ENCODE measurements at places on chromosomes 13 and 19.
A peak's percentile ranks its signal among the peaks of the same experiment; 100 is the strongest.

DNA sequence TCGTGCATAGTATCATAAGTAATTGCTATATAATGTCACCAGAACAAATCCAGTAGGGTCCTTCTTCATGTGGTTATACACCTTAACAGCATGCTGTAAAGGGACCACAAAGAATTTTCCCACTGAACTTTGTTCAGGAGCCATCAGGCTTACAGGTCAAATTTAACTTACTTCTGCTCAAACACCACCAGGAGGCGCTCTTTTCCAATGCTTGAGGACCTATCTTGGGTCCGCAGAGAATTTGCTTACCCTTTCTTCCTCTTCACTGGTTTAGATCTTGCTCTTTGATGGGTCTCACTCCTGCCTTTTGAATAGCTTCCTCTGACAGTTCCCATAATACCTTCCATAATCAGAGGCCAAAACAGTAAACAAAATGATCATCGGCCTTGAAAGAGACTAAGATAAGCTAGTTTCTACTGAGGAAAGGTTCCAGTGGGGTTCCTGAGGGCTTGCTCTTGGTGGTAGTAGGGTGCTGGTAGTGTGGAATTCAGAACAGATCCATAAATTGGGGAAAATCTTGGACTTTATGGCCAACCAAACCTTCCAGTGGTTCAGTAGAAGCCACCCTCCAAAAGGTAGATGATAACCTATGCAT, 37.4 kb downstream of the SCGB2B2 start:
- no peak for DNase-seq

DNA sequence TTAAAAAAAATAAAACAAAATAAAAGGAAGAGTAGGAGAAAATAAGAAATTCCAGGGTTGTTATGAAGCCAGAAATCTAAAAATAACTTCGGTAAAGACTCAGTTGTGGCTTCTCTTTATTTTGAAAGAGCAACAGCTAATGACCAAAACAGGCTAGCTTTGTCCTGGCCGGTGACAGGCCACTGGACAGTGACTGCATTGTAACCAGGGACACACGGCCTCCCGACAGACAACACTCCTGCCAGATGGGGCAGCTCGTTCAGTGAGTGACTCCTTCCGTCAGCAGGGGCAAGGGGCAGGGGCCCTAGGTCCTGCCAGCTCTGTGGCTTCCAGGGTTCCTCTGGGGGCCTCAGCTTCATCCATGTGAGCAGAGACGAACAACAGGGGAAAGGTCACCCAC, 173.4 kb downstream of the KATNAL1 start:
- no peak for DNase-seq

DNA sequence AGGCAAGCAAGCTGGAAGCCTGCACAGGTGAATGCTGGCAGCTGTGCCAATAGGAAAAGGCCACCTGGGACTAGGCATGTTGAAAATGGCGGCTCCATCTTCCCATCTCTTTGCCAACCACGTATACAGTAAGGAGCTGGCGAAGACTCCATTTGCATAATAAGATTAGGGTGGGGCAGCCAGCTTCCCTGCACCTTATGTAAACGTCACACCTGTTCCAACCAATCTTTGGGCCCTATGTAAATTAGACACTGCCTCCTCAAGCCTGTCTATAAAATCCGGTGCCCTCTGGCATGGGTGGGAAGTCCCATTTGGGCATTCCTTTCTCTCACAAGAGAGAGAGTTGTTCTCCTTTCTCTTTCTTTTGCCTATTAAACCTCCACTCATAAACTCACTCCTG, 16.8 kb downstream of the ADGRE2 start:
- DNase-seq = no peak

DNA sequence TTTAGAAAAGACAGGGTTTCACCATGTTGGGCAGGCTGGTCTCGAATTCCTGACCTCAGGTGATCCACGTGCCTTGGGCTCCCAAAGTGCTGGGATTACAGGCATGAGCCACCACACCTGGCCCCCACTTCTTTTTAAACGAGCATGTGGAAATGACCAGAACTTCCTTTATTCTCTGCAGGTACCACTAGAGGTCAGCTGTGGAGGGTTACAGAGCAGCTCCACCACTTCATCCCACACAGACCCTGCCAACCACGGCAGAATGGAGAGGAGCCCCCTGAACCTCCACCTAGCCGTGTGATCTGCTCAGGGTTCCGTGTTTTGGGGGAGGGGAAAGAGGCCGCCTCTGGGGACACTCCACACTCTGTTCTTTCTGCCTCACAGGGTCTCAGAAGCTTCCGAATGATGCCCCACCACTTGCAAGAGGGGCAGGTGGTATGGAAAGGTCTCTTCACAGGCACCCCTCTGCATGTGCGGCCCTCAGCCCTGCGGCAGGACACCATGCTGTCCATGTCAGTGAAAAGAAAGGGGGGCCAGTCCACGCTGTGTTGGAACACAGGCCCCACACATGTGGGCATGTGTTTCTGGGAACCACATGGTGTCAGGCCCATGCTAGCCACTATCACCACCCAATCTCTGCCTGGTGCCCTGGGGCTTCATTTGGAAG, 465.0 kb downstream of the TSHZ3 start:
- no peak for DNase-seq

GRCh38 chr13:40206241-40207000, 460.0 kb downstream of the FOXO1 start:
- DNase-seq = peak; percentile 20

DNA sequence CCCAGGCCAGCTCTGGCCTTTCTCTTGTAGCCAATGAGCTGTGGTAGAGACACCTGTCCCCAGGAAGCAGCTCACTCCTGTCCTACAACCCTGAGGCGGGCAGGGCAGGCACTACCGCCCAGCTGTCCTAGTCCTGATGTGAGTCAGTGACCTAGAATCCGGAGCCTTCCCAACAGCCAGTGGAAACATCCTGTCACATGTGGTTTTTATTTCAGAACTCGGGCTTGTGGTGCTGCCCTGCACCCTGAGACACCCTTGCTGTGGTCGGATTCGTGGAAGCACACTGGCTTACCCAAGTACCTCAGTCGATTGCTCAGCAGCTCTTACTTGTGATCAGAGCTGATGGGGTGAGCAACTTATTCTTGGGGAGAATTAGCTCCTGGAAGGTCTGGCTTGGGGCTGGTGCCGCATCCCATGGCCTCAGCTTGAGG, 83.6 kb upstream of the ARHGEF7 start:
- DNase-seq = no peak

DNA sequence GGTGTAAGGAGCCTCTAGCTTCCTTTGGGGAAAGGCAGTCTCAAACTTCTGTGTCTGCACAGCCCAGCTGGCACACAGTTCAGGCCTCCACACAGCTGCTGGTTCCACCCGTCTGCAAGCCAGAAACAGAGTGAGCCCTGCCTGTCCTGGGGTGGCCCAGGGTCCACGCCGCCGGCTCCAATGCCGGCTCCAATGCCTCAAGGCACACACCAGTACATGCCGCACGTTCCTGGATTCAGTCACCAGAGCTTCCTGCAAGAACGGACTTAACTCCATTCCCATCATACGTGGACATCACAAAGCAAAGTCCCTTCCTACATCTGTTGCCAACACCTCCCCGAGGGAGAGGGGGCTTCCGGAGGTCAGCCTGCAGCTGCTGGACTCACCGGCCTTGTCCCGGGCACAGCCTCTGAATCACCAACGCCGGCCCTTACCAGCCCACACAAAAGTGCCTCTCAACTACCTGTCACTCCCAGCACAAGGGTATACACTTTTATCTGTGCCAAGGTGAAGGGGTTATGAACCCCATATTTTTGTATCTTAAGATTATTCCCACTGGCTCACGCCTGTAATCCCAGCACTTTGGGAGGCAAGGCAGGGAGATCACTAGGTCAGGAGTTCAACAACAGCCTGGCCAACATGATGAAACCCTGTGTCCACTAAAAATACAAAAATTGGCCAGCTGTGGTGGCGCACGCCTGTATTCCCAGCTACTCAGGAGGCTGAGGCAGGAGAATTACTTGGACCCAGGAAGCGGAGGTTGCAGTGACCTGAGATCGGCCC, 8.5 kb downstream of the SH3GL1 start:
- DNase-seq = no peak

DNA sequence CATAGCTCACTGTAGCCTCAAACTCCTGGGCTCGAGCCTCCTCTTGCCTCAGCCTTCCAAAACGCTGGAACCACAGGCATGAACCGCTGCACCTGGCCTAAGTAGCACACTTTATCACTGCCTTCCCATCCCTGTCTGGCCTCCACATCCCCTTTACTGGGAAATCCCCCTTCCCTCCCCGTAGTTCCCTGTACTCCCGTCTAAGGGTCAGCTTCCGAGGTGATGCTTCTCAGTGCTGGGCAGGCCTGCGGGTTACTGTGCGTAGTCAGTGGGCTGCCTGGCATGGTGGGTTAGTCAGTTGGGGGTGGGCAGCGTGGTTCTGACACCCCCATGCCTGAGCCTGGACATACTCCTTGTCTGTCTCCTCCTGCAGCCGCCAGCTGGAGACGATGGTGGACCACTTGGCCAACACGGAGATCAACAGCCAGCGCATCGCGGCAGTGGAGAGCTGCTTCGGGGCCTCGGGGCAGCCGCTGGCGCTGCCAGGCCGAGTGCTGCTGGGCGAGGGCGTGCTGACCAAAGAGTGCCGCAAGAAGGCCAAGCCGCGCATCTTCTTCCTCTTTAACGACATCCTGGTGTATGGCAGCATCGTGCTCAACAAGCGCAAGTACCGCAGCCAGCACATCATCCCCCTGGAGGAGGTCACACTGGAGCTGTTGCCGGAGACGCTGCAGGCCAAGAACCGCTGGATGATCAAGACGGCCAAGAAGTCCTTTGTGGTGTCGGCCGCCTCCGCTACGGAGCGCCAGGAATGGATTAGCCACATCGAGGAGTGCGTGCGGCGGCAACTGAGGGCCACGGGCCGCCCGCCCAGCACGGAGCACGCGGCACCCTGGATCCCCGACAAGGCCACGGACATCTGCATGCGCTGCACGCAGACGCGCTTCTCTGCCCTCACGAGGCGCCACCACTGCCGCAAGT, 8.4 kb downstream of the PLEKHF1 start:
- DNase-seq = no peak

GRCh38 chr13:97257228-97257755, 35.2 kb downstream of the MBNL2 start:
- DNase-seq = no peak

DNA sequence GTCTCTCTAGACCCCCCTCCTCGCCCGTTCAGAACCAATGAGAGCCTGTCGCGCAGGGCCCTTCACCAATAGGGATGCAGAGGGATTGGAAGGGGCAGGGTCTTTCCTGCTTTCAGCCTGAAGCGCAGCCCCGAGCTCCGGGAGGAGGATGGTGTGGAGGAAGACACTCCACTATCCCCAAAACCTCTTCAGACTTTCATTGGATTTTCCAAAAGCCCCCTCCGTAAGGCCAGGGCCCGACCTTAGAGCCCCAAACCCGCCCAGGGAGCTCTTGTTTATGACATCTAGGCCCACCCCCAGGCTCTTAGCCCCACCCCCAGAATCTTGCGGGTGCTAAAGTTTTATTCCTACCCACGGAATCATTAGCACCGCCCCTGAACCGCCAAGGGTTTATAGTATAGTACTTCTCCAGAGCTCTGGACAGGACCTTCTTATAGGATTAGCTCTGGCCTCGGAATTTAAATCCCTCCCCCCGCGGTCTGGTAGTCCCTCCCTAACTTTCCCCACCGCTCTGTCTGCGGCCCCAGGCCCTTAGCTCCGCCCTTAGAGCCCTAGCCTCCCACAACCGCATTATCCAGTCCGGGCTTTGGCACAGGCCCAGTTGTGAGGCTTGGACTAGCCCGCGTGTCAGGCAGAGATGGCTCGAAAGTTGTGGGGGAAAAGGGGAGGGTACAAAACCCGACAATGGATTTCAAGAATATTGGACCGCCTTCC, 6.6 kb upstream of the EML2 start:
- DNase-seq = no peak

GRCh38 chr13:34502011-34502410, 440.1 kb upstream of the NBEA start:
- DNase-seq = no peak

GRCh38 chr13:109273326-109273751, 513.0 kb downstream of the IRS2 start:
- DNase-seq = no peak

DNA sequence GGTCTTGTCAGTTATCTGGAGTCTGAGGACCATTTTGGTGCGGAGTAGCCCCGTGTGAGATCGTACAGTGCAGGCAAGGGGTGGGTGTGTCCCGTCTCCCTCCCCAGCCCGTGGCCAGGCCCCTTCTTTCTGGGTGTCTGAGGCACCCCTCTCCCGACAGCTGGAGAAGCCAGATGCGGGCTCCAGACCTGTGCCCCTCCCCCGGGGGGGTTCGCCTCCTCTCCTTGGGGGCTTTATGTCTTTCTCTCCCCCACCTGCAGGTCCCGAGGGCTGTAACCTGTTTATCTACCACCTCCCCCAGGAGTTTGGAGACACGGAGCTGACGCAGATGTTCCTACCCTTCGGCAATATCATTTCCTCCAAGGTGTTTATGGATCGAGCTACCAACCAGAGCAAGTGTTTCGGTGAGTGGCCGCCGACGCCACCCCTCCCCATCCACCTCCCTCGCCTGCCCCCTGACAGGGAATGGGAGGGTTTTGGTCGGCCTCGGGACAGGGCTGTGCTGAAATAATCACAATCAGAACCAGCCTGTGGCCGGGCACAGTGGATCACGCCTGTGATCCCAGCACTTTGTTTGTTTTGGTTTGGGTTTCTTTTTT, 65.6 kb downstream of the CELF5 start:
- no peak for DNase-seq

- DNase-seq = no peak
These were observed 205.7 kb downstream of the KCNRG start for GRCh38 chr13:50220938-50221337.

DNA sequence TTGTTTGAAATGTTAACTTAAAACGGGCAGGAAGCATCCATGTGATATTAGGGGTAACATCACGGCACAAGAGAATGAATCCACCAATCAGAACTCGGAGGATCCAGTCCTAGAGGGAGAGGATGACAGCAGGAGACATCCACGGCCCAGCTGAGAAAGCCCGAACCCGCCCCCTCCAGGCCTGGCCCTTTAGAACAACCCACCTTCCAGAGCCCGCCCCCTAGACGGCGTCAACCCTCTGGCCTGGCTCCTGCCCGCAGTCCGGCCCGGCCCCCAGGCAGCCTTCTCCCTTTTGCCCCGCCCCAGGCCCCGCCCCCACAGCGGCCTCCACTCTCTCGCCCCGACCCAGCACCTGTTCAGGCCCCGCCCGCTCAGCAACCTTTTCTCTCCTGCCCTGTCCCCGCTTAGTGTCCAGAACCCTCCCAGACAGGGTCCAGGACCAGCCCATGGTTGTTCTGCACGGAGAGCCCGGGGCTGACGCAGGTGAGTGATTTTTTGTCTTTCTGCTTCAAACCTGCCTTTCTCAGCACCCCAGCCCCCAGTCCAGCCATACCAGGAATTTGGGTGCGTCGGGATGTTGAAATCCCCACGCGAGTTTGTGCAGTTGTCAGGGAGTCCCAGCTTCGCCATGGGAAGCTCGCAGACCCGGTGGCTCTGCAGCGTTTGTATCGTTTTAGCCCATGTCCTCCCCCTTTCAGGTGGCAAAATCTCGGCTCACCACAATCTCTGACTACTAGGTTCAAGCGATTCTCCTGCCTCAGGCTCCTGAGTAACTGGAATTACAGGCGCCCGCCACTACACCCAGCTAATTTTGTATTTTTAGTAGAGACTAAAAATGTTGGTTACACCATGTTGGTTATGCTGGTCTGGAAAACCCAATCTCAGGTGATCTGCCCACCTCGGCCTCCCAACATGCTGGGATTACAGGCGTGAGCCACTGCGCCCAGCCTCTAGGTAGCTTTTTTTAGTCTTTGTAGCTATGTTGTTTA, 16.1 kb downstream of the ZNF816 start:
- no peak for DNase-seq

GRCh38 chr13:45594764-45595163, 20.8 kb downstream of the ERICH6B start:
- no peak for DNase-seq

- DNase-seq = no peak
These were observed 6.4 kb upstream of the CDKN2D start for GRCh38 chr19:10575011-10575716.
